Fibroblast of the aortic adventitia (primary cell): ENCODE measurements at places on chromosomes 3 and 15. TPM values are rescaled to one million over a fixed set of nuclear protein-coding genes. Genes with fewer than 3 reads are reported as not detected.

CHRNA5 gene
- 1.1 and 1.6 TPM in 2 replicates for total RNA-seq

FSIP1 gene
- total RNA-seq = 1.4 and 4.2 TPM in 2 replicates

ZNF385D gene
- total RNA-seq = 0.57 and 11.5 TPM in 2 replicates

IL17RD gene
- 9.5 and 13.6 TPM in 2 replicates for total RNA-seq

NRG4 gene
- total RNA-seq = not detected in 2 replicates

P2RY1 gene
- 0.81 and 1.1 TPM in 2 replicates for total RNA-seq

QTRT2 gene
- 23.7 and 33.9 TPM in 2 replicates for total RNA-seq

CRYGS gene
- 1.3 TPM in 1 of 2 replicates, not detected in the other for total RNA-seq

GOLGA8T gene
- not detected in 2 replicates for total RNA-seq

DNASE1L3 gene
- total RNA-seq = not detected in 2 replicates

PRSS50 gene
- not detected in 2 replicates for total RNA-seq

CADM2 gene
- total RNA-seq = 2.2 TPM in 1 of 2 replicates, not detected in the other

SUCNR1 gene
- 0.25 and 4.5 TPM in 2 replicates for total RNA-seq

LRRN1 gene
- total RNA-seq = 1.7 TPM in 1 of 2 replicates, not detected in the other

ARL8B gene
- 89.0 and 92.0 TPM in 2 replicates for total RNA-seq
